Dorsolateral prefrontal cortex (tissue), 122 donors: ENCODE measurements at places on chromosomes 11 and 22.

DNA sequence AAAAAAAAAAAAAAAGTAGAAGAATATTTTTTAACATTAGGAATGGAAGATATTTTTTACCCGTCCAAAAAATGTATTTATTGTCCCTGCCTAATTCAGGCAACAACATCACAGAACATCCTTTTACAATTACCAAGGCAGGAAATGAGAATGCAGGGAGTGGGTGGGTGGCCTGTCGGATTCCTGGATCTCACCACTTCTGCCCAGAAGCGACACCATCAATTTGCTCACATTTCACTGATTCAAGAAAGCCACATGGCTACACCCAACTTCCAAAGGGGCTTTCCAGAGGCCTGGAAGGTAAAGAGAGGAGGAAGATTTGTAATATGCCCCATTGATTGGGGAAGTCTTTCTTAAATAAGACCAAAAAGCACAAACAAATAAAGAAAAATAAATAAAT, 93.8 kb upstream of the CLPB start:
- no peak for DNase-seq

DNA sequence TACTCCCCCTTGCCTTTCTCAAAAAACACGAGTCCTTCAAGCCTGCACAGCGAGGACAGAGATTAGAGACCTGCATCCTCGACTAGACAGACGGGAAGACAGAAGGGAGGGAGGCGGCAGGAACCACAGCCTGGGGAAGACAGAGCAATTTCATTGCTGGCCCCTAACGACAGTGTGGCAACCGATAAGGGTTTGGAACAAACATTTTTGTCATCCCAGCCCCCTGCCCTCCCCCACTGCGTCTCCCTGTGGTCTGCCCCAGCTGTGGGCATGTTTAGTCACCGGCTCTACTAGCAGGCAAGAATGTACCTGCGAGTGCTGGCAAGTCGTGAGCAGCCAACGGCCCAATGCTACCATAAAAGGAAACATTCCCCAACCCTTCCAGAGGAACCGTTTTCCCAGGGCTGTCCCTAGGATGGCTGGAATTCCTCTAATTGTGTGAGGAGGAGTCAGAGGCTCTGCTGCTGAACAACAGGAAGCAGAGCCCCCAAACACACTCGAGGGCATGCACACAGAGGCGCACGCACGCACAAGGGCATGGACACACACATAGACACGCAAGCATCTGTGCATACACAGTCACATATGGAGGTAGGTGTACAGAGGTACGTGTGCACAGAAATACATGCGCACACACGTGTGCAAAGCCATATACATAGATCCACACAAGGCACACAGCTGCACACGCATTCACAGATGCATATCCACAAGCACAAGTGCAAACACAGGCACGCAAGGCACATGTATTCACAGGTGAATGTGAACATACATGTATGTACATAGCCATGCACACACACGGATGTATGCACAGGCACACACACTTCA, 58.3 kb downstream of the MYH9 start:
- no peak for DNase-seq

- no peak for DNase-seq
These were observed 15.8 kb downstream of the EPS8L2 start for GRCh38 chr11:721741-722345.

DNA sequence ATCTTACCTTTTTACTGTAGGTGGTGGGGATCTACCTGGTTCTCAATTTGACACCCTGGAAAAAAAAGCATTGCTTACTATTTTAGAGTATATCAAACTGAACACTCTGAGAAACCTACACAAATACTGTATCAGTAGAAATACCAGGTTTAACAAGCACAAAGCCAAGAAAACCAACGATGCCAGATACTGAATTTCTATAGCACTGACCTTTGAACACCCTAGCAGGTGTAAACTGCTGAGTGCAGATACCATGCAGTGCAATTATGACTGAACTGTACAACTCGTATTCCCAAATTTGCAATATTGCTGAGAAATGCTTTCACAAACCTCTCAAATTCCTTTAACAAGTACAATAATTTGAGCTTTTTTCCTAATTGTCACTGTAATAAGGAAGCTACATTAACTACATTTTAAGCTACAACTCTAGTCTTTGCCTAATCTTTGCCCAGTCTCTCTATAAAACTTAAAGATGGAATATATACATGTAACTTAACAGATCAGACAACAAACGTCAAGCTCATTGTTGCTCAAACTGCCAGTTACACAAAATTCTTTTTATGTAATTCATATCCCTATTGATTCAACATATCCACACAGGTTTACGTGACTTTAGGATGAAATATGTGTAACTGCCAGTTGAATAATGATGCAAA, 8.9 kb downstream of the TAF1D start:
- DNase-seq: no peak

- DNase-seq: no peak
These were observed 8.5 kb downstream of the TNNT3 start for GRCh38 chr11:1927848-1928469.
